ENCODE measurements at places on chromosomes 12 and 14.

GRCh38 chr14:32010604-32011125, 66.4 kb upstream of the ARHGAP5 start:
- DNase-seq: no peak

- DNase-seq: no peak
Measured at GRCh38 chr12:109436188-109436560, 40.9 kb downstream of the KCTD10 start.

- no peak for DNase-seq
Measured at GRCh38 chr12:116693286-116694227, 44.3 kb downstream of the SPRING1 start.

DNA sequence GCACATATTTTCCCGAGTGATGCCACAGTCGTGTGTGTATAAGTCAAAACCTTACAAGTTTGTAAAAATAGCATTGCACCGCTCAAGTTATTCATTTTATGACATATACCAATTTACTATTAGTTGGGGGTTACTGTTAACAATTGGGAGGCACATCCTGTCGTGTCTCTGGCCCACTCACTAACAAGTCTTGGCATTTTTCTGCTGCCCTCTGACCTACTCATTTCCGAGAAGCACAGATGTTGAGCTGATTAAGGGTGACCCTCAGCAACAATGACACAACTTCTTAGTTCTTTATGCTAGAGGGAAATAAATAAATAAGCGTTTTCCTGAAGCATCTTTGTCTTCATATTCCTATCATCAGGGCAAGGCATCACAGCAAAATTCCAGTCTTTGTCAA, 6.8 kb upstream of the ATG14 start:
- no peak for DNase-seq

DNA sequence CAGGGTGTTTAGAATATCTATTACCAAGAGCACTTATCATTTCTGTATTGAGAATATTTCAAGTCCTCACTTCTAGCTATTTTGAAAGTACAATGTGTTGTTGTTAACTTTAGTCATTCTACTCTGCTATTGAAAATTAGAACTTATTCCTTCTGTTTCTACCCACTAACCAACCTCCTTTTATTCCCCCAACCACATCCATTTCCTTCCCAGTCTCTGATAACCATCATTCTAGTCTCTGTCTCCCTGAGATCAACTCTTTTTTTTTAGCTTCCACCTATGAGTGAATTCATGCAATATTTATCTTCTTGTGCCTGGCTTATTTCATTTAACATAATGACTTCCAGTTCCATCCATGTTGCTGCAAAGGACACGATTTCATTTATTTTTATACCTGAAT, 290.6 kb upstream of the OR4E1 start:
- no peak for DNase-seq

DNA sequence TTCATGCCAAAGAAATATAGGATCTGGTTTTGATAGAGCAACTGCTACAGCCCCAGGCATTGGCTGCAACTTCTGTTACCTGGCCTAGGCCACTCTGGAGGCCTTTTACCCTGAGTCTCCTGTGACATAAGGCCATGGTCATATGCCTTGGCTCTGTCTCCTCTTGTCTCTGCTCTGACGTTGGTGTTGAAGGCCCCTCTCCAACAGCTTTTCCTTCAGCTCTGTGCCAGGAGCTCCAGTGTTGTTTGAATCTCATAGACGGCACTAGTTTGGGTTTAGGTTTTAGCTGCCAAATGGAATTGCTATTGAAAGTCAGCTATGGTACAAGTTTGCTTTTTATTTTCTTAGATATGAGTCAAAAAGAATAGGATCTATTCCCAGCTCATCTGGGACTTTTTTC, 41.1 kb downstream of the TTLL5 start:
- no peak for DNase-seq

- DNase-seq: no peak
Measured at GRCh38 chr12:6946033-6946919, 2.5 kb downstream of the C12orf57 start.

DNA sequence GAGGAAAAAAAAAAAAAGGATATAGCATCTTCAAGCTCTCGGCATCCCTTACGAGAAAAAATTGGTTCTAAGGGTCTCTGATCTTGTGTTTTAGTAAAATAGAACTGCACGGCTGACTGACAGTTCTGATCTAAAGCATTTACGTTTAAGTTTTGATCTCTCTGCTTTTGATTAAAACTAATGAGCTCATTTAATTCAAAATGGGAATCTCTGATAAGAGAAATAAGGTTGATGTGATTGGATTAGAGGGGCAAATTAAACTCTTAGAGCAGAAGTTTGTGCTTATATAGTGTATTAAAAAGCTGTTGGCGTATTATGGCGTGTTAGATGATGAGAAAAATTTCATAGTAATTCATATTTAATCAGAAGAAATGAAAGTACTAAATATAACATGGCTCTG, 217.6 kb downstream of the EGLN3 start:
- DNase-seq: no peak

GRCh38 chr14:22428700-22429291, 160.2 kb downstream of the DAD1 start:
- DNase-seq: no peak

GRCh38 chr12:102441077-102441596, 39.2 kb downstream of the IGF1 start:
- no peak for DNase-seq

- no peak for DNase-seq
Measured at GRCh38 chr14:83485591-83485990, 1951.9 kb upstream of the SEL1L start.

DNA sequence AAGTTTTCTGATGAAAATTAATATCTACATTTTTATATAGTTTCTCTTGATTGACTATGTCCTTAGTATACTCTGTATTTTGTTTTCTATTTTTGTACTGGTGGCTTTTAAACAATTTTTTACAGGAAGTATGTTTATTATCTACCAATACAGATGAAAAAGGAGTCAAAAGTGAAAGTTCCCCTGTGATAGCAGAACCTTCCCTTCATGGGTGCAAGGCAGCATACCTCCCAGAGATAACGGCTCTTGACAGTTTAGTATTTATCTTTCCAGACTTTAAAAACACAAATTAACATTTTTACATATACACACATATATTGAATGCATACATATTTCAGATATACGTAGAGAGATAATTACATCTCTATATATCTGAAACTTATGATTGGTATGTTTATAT, 17.1 kb upstream of the FAM234B start:
- no peak for DNase-seq

- DNase-seq: no peak
Measured at GRCh38 chr14:101900253-101900652, 64.1 kb upstream of the DYNC1H1 start.

- no peak for DNase-seq
Measured at GRCh38 chr12:32881107-32881506, 15.5 kb downstream of the PKP2 start.

GRCh38 chr12:105825141-105825540, 313.6 kb downstream of the NUAK1 start:
- DNase-seq: no peak

GRCh38 chr12:30792648-30793499, 38.1 kb upstream of the CAPRIN2 start:
- DNase-seq: no peak

- no peak for DNase-seq
Measured at GRCh38 chr12:47194501-47194900, 114.7 kb upstream of the AMIGO2 start.

- DNase-seq: no peak
Measured at GRCh38 chr14:68813318-68813838, 20.5 kb upstream of the ZFP36L1 start.

DNA sequence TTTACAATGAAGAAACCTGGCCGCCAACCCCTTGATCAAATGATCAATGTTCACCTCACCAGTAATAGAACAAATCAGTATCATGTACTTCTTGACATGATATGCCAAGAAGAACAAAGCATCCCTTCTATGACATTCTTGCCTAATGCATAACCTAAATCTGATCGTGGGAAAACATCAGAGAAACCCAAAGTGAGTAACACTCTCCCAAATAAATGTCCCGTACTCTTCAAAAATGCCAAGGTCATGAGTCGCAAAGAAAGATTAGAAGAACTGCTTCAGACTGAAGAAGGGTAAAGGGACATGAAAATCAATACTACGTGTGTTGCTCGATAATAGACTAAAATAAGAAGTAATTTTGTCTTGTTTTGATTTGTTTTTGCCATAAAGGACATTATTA, 11.4 kb upstream of the SLC25A3 start:
- DNase-seq: no peak

DNA sequence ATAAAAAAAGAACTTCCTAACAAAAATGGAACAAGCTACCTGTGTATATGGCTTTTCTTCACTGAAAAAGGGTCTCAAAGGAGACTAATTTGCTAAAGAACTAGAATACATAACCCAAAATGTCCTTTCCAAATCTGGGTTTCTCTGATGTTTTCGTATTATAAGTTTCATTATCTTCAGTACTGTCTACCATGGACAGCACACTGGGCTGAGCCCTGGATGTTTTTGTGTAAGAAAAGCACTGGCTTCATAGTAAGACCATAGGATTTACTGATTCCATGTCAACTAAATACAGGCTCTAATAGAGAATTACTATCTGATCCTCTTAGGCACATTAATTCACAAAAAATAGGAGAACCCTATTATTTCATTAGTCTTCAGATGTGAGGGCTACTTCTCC, 94.3 kb upstream of the GPHB5 start:
- no peak for DNase-seq

DNA sequence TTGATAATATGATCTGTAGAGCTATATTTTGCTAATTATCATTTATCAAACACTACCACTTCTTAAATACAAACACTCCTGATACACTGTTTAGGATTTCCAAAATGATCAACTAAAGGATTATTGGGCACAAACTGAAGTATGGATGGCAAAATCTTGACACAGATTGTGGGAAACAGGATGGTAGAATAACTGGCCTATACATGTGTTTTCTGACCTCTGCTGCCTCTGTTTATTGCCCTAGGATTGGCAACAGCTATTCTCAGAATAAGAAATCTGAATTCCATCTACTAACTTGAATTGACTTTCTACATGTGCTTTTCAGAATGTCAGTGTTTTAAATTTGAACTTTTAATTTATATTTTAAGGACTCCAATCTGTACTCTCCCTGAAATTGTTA, 209.1 kb downstream of the MED13L start:
- DNase-seq: no peak

- DNase-seq: no peak
Measured at GRCh38 chr12:5633106-5633505, 201.2 kb downstream of the NTF3 start.

DNA sequence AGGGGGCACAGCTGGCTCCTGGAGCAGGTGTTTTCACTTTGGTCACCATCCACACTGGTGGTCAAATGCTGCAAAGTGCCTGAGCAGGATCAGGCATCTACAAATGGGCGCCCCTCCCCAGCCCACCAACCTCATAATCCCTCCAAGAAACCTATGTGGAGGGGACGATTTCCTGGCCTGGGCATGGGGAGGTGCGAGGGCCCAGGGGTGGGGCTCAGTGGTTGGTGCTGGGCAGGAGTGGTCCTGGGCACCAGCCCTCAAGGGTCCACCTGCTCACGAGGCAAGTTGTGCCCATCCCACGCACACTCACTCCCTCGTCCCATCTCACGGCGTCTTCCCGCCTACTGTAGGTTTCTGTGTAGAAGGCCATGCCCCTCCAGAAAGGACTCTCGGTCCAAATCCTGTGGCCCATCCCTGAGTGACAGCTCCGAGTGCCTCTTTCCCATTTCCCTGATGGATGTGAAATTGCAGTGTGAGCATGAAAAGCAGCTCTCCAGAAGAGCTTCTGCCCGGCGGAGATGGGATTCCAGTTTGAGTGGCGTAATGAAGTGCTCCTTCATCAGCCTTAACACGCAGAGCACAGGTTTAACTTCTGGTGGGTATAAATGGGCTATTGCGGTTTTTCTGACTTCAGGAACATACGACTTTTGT, 36.9 kb downstream of the SLC15A4 start:
- no peak for DNase-seq

GRCh38 chr12:72546106-72546505, 273.9 kb downstream of the TRHDE start:
- DNase-seq: no peak

GRCh38 chr14:104637546-104638003, 33.0 kb upstream of the TMEM179 start:
- no peak for DNase-seq

DNA sequence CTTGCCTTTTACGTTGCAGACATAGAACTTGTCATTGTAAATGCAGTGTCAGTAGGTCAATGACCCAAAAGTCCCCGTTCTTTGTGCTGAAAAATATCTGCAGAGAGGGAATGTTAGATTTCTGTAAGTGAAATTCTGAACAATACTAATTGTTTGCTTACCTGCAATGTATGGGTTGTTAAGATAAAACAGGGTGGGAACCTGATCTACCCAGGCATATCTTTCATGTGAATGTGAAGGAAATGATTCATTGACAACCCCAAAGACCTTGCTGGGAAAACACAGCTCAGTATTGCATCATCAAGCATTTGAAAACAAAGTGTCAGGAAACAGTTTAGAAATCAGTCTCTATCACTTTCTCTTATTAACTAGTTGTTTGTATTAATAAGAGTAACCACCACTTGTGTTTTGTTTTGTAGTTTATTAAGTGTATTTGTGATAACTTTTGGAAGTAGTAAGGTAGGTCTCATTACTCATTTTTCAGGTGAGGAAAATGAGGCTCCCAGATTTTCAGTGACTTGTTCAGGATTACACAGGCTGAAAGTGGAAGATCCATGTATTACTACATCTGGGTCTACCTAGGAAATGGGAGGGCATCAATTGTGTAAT, 57.9 kb upstream of the SLC38A2 start:
- no peak for DNase-seq

GRCh38 chr12:41365653-41366171, 177.6 kb downstream of the PDZRN4 start:
- no peak for DNase-seq

- no peak for DNase-seq
Measured at GRCh38 chr12:66399911-66400306, 97.6 kb downstream of the HELB start.

DNA sequence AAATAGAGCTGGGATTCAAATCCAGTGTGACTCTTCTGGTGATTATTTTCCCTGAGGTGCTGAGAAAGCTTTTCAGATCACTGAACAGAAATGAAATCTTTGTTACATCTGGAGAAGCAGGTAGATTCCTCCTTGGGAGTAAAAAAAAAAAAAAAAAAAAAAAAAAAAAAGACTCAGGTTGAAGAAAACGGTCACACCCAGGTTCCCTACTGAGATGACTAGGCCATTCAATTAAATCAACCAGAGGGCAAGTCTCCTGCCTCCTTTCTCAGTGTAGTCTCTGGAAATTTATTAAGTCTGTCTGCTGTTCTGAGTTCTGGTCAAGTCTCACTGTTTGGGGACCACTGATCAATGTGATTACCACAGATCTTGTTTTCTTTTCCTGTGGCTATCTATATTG, 24.0 kb downstream of the ARG2 start:
- no peak for DNase-seq

- DNase-seq: no peak
Measured at GRCh38 chr14:96417254-96417653, 25.3 kb downstream of the AK7 start.

DNA sequence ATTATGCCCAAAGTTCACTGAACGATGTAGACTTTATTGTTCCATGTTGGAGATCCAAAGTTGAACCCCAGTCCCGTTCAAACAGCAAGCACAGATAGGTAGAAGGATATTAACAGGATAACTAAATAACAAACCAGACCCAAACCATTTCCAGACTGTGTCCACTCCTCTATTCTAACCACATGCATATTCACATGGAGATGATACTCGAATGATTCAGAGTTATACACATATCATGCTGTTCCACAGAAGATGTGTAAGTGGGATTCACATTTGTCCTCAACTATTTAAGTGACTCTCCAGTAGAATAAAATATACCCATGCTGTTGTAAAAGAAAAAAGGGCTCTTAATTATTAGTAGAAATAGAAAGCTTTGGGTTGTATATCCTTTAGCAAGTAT, 185.9 kb downstream of the ITPR2 start:
- no peak for DNase-seq

- no peak for DNase-seq
Measured at GRCh38 chr14:39733741-39734140, 301.5 kb upstream of the FBXO33 start.

Data from stimulated activated CD4-positive, alpha-beta T cell treated with anti-CD3 and anti-CD28 coated beads, Interleukin-15, amount 100 ng/mL, for 1 hour (primary cell).